ENCODE measurements at places on chromosomes 5 and 9.

DNA sequence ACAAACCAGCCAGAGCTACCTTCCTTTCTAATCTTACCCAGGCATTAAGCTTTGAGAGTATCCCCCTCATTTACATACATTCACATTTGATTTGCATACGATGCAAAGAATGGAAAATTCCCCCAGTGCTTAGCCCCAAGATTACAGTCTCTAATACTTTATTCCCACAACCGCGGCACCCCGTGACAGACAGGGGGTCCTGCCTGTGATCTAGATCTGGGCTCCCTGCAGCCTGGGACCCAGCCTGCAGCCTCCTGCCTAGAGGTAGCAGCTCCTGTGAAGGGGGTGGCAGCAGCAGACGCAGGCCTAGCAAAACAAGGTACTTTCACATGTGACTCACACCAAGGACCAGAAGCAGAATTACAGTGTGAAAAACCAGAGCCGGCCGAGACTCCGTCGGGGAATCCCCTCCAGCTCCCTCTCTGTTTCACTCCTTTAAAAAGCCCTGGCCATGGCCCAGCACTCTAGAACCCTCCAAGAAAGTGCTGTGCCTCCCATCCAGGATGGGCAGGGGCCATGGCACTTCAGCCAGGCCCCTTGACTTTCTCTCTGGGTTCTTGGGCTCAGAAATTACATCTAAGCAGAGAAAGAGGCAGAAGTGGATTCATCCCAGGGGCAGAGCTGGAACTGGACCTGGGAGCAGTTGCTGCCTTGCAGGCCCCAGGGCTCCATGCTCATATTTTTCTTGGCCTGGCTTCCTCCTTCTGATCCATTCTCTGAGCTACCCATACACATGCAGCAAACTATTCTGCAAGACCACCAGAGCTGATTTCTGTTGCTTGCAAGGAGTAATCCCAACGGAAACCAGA is 14.0 kb upstream of the TCF7 start:
- DNase-seq = no peak

DNA sequence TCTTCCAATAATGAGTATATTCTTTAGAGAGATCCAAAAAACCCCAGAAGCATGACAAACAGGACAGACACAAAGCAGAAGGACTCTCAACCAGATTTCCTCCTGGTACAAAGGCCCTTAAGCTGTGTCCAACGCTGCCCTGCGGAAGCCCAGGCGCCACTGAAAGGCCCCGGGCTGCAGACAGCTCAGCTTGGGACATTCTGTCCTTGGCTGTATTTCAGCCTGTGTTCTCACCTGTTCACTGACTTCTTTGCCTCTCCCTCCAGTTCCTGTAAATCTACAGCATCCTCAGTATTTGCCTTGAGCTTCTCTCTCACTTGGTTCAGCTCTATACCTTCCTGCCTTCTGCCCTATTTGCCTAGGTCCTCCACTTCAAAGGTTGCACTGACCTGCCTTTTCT is 96.5 kb downstream of the SH3TC2 start:
- no peak for DNase-seq

DNA sequence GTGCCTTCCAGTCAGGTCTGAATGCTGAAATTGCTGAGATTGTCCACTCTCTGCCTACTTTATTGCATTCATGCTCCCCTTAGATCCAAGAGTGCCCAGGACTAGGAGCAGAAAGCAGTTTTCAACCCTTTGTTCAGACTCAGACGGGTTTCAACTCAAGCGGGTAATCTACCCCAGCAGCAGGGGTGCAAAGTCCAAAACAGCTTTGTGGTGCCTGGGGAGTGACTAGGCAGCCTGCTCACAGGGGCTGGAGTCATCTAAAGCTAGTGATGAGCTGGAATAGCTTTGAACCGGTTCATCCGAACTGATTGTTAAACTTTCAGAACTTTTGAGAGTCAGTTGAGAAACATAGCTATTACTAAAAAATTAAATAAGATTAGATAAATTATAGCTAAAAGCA is 71.0 kb upstream of the IQGAP2 start:
- no peak for DNase-seq

- no peak for DNase-seq
These were observed 216.2 kb downstream of the MAN2A1 start for GRCh38 chr5:109905906-109906305.

GRCh38 chr5:174198541-174198940 is 153.0 kb downstream of the NSG2 start:
- no peak for DNase-seq

- no peak for DNase-seq
These were observed 11.2 kb downstream of the ITGA1 start for GRCh38 chr5:52798938-52799337.

Data from posterior vena cava (tissue), 2 donors.